ENCODE measurements at places on chromosomes 5 and 9.
A peak's percentile ranks its signal among the peaks of the same experiment; 100 is the strongest.

GRCh38 chr9:76798527-76798926 lies 34.3 kb downstream of the PCA3 start:
- no peak for DNase-seq

DNA sequence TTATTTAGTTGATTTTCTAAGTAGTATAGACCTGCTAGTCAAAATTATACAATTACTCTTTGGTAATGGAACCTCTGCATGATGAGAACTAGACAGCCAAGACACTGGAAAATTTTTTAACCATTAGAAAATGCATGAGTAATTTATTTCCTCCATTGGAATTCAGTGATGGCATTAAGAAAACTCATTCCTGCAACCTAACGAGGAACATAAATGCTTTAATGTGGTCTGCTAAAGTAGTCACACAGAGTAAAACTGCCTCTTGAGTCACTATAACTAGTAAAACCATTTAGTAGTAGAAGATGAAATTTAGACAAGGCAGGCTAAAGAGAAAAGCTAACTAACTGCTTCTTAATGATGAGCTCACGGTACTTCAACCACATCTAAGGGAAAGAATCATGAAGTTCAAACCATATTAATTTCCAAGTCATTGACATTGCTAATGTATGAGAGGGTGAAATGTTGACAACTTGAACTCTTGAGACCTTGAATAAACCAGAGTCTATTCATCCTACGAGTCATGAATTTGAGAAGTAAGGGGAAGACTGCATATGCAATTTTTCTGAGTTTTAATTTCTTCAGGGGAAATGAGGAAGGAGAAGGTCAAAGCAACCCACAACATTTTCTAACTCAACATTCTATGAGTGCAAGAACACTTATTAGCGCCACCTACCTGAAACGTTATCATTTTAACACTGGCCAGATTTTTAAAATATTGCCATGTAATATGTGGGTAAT lies 74.4 kb downstream of the GLIS3 start:
- DNase-seq = no peak

DNA sequence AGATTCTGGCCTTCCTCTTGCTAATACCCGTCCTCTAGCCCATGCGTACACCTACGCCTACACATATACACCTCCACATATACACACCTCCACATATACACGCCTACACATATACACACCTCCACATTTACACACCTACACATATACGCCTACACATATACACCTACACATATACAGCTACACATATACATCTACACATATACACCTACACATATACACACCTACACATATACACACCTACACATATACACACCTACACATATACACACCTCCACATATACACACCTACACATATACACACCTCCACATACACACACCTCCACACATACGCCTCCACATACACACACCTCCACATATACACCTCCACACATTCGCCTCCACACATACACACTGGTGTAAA lies 27.2 kb downstream of the AK3 start:
- no peak for DNase-seq

DNA sequence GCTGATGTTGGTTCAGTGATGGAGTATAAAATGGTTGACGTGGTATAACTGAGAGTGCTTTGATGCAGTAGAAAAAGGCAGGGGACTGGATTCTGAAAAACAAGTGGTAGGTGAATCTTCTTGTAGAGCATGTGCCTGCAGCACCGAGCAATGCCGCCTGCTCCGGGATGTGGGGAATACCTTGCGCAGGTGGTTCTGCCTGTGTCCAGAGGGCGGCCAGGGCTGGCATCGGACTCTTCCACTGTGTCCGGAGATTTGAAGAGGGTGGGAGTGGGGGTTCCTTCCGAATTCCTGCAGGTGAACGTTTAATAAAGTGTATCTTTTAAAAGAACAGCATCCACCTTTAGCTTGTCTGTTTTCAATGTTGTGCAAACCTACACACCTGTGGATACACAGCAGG lies 238.0 kb downstream of the FANCC start:
- DNase-seq = no peak

DNA sequence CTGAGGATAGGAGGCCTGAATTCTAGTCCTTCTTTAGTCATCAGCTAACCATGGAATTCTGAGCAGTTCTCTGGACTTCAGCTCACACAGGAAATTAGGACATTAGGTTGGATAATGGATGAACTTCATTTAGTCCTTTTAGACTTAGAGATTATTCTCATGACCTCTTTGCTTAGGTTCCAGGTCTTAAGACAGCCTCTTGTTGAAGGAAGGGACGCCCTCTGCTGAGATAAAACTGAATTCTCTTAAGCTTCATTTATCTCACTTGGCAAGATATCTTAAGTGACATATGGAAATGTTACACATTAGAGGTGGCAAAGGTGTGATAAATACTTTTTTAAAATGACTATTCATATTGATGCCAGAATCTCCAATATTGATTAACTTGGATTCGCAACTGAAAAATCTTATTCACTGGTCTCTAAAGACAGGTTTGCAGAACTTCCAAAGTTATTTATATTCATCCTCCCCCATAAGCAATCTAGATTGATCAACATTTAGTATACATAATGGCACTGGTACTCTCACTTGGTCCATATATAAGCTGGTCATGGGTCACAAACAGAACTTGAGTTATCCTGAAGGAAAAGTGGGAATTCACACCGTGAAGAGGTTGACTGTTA lies 16.9 kb upstream of the ZNF366 start:
- DNase-seq = no peak

- no peak for DNase-seq
Measured at GRCh38 chr5:124726631-124727362, 19.6 kb downstream of the ZNF608 start.

DNA sequence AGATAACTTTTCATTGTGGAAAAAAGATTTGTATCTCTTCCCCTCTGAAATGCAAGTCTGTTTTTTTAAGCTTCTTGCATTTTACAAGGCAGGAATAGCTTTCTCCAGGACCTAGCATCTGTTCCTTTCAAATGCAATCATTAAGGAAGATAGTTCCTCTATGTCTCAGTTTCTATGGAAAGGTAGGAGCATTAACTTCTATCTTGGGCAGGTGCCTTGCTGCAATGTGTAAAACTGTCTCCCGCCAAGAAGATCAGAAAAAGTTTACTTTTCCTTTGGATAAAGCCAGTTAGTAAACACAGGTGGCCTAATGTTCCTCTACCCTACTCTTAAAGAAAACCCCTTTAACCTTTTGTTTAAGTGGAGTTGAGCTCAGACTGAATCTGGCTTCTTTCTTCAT lies 560.6 kb upstream of the CYLC2 start:
- DNase-seq = no peak

GRCh38 chr5:116272281-116272941 lies 187.6 kb downstream of the COMMD10 start:
- no peak for DNase-seq

DNA sequence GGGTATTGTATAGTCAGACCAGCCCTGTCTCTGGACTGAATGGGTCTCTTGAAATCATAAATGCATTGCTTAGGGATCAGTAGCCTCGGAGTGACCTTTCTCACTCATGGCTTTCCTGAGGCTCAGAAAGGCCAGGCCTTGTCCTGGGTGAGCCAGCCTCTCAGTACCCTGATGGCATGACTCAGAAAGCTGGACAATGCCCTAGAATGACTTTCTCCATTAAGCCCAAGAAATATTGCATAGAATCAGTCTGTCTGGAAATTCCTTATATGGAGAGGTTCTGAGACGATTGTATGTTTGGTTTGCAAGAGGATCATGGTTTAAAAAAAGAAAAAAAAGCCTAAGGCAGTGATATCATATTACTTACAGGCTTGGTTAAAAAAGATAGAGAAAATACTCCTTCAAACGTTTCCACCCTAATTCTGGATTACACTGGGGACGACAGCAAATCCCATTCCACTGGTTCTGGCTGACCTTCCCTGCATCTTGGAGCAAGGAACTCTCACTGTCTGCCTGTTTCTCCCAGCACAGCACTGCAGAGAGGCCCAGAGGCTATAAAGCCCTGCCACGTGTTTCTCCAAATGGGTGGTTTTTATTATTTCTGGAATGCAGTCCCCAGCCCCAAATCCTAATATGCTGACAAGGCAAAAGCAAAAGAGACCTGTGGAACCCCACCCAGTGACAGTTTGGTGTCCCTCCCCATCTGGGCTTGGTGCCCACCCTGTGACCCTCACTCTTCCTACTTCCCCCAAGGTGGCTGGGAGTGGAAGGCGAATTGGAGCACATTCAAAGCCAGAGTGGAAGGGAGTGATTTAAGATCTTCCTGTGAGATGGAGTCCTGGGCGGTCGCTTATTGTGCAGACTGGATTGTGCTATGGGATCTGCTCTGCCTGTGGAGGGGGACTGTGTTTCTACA lies 34.4 kb downstream of the MAP1B start:
- no peak for DNase-seq

DNA sequence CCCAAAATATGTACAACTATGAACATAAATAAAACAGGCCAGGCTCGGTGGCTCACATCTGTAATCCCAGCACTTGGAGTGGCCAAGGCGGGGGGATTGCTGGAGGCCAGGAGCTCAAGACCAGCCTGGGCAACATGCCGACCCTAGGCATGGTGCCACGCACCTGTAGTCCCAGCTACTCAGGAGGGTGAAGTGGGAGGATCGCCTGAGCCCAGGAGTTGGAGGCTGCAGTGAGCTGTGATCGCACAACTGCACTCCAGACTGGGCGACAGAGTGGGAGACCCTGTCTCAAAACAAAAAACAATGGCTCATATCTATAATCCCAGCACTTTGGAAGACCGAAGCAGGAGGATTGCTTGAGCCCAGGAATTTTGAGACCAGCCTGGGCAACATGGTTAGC lies 1.5 kb downstream of the HAUS6 start:
- DNase-seq = no peak

DNA sequence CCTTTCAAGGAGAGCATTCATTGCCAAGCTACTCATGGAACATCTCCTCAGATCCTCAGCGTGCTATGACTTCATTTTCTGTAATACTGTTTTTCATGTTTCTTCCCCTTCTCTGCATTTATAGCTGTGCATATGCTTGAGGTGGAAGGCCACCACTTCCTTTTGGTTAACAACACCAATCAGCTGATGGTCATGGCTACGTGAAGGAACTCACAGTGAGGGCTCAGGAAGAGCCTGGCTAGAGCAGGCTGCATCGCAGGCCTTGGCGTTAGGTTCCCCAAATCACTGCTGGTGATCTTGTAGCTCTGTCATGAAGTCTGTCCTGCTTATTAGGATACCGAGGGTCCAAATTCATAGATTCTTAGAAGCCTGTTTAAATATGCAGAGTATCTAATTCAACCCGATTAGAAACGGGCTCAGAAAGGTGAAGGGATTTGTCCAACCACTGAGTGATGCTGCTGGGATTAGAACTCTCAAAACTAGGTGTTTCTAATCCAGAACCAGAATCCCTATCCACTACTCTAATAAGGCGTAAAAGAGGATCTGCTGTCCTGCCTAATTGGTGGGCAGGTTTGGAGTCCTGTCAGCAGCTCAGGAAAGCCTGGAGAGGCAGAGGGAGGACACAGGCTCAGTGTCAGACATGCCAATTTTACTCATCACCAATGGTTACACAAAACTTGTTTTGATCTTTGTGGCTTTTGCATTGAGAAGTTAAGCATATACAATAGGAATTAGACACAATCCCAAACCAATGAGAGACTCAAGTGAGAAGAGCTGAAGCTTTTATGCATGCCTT lies 7.5 kb downstream of the SYK start:
- DNase-seq = no peak

- peak; percentile 84 for DNase-seq
Measured at GRCh38 chr9:3936520-3937235, 363.2 kb downstream of the GLIS3 start.

- no peak for DNase-seq
Measured at GRCh38 chr9:115651461-115651860, 502.1 kb upstream of the PAPPA start.

DNA sequence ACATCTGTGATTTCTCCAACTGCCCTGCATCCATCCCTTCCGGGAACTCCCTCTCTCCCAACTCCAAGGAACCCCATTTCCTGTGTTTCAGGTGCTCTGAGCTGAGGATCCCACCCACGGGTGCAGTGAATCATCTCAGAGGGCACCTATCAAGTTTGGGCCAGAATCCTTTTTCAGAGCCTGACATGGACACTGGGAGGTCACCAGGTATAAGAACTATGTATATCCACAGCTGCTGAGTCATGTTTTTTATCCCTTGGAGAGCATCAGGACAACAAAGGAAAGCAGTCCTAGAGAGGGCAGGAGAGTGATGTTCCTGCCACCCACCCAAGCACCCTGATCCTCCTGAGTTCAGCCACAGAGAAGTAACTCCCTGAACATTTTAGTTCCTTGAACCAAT lies 3.8 kb downstream of the MED27 start:
- DNase-seq = no peak

GRCh38 chr5:133780619-133781280 lies 168.4 kb upstream of the FSTL4 start:
- no peak for DNase-seq

DNA sequence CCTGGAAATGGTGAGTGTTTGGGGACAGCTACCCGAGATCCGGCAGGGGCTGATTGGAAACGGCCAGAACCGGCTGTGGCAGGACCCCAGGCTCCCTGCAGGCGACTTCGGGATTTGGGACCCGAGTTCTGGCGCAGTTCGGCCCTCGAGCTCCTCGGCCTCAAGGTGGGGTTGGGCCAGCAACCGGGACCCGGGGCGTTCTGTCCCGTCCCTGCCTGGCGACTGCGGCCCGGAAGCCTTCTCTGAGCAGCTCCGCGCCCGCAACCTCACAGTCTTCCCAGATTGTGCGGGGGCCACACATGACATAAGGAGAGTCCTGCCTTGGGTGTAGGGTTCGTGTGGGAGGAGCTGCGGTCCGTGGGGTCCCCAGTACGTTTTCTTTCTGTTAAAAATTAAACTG lies 23.2 kb upstream of the NEURL1B start:
- DNase-seq = no peak

DNA sequence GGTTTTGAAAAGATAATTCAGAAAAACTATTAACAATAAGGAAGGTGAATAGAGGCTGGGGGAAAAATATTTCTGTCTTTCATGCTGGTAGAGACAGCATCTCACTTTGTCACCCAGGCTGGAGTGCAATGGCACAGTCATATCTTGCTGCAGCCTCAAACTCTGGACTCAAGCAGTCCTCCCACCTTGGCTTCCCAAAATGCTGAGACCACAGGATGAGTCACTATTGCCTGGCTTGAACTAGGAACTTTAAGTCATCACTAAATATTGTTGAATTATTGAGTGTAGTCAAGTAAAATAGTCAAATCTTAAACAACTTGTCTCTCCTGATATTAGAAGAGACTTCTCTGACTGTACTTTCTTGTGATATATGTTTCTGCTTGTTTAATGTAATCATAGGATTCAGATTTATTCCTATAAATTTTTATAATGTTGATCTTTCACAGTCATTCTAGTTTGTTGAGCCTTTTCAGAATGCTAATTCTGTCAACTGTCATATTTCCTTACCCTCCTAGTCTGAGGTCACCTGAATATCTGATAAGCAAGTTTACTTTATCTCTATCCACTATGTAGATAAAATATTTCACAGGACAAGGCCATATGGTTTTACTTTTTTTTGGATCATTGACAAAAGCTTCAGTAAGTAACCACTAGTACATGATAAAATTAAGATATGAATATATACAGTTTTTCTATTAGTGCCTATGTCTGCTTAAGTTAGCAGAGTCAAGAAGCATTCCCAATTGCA lies 1696.5 kb downstream of the MAT2B start:
- DNase-seq = no peak
